ENCODE measurements at places on chromosomes 7 and 10.

- H3K4me1 ChIP-seq: no peaks in the 10 kb centered on the region
- no peak overlapping the region for H3K27ac ChIP-seq
- DNase-seq: no peak
Measured at GRCh38 chr7:19939746-19940145, 166.3 kb upstream of the TMEM196 start.

DNA sequence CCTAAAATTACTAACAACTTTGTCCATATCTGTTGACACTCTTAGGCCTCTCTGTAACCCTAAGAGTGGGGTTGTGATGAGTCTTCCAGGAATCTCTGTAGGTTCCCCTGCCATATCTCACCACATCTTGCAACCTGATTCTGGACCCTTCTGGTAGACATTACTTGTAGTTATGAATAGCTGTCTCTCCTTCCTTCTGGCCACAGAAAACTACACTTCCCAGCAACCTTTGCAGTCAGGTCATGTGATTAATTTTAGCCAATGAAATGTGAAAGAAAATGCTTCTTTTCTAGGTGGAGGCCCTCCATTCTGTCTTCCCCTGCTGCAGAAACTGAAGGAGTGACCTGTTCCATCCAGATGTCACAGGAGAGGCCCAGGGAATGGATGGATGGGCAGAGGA, 147.6 kb upstream of the AOAH start:
- no peaks in the 10 kb centered on the region for H3K27me3 ChIP-seq
- H3K4me3 ChIP-seq: no peak overlapping the region
- peaks cover 8% of the 10 kb centered on the region for H3K4me1 ChIP-seq
- DNase-seq: no peak

DNA sequence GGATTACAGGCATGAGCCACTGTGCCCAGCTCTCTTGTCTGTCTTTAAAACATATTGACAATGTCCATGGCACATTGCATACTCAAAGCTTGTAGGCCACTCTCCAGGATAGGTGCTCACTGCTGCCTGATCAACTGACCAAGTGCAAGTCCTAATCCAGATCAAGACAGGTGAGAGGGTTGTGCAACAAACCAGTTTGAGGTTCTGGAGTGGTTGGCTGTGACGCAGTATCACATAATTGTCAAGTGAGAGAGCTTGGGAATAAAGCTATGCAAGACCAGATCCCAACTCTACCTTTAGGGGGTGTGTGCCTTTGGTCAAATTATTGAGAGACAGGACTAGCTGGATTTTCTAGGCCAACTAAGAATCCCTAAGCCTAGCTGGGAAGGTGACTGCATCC, 43.0 kb upstream of the OPN4 start:
- no peak overlapping the region for H3K27ac ChIP-seq
- no peaks in the 10 kb centered on the region for H3K4me1 ChIP-seq
- no peak overlapping the region for H3K4me3 ChIP-seq
- no peaks in the 10 kb centered on the region for H3K27me3 ChIP-seq

DNA sequence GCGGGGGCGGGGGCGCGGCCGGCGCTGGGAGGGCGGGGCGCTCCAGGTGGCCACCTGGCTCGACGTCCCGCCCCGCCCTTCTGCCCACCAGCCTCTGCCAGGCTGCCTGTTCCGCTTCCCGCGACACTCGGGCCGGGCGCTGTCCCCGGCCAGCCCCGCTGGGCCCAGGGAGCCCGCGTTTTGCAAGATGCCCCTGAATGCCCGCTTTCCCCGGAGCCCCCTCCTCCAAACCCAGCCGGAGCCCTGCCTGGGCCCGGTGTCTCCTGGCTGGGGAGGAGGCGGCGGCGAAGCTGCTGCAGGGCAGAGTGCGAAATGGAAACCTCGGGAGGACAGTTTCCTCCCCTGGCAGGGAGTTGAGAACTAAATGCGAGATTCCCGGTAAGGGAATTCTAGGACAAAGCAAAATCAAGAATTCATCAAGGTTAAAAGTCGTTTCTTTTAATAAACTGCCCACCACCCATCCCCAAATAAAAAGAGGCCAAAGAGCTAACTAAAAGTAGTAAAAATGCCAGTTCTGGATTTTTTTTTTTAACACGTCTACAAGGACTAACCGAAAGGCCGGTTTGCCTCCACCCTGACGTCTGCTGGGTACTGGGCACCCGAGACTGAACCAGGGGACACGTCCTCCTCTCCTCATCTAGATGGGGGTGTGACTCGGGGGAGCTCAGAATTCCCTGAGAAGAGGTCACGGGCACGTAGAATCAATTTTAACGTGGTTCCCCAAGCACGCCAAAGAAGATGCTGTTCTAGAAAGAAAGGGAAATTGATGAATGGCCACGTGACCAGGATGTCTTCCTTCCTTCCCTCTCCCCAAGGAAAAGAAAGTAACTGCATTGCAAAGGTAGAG, 200.4 kb upstream of the NFE2L3 start:
- DNase-seq: no peak
- H3K4me1 ChIP-seq: peaks cover 23% of the 10 kb centered on the region
- H3K4me3 ChIP-seq: peak overlapping the region; percentile 69
- no peaks in the 10 kb centered on the region for H3K27me3 ChIP-seq
- H3K27ac ChIP-seq: peak overlapping the region; percentile 47
- no peaks in the 10 kb centered on the region for H3K36me3 ChIP-seq

- H3K4me1 ChIP-seq: no peaks in the 10 kb centered on the region
- no peaks in the 10 kb centered on the region for H3K36me3 ChIP-seq
- no peak for DNase-seq
- H3K27me3 ChIP-seq: no peaks in the 10 kb centered on the region
Measured at GRCh38 chr7:22865602-22865960, 42.9 kb upstream of the TOMM7 start.

GRCh38 chr10:132066812-132067211, 1.1 kb downstream of the JAKMIP3 start:
- H3K27me3 ChIP-seq: no peaks in the 10 kb centered on the region
- no peaks in the 10 kb centered on the region for H3K4me1 ChIP-seq
- DNase-seq: no peak
- no peaks in the 10 kb centered on the region for H3K36me3 ChIP-seq
- no peak overlapping the region for H3K27ac ChIP-seq

GRCh38 chr7:36814311-36814710, 90.0 kb upstream of the AOAH start:
- H3K36me3 ChIP-seq: no peaks in the 10 kb centered on the region
- H3K27me3 ChIP-seq: no peaks in the 10 kb centered on the region
- H3K27ac ChIP-seq: no peak overlapping the region
- no peak for DNase-seq

DNA sequence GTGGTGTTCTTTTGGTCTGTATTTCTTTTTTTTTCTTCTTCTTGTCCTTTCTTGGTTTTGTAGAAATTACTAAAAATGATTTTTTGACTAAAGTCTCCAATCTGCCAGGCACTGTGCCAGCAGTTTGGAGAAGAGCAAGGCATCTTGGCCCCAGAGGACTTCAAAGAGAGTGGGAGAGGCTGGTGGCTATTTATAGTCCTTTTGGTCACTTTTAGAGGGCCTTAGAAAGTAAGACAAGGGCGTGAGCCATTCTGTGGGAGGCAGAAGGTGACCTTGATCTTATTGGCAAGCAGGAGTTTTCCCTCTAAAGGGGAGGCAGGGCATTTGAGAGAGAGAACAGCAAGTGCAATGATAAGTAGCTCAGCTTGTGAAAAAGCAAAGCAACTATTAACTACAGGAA, 211.9 kb downstream of the GALNT17 start:
- H3K4me3 ChIP-seq: no peak overlapping the region
- H3K36me3 ChIP-seq: no peaks in the 10 kb centered on the region
- H3K27me3 ChIP-seq: no peaks in the 10 kb centered on the region
- no peak overlapping the region for H3K27ac ChIP-seq
- H3K4me1 ChIP-seq: no peaks in the 10 kb centered on the region

GRCh38 chr10:31751051-31751737, 177.4 kb downstream of the ARHGAP12 start:
- no peak overlapping the region for H3K27ac ChIP-seq
- DNase-seq: no peak
- H3K36me3 ChIP-seq: no peaks in the 10 kb centered on the region

GRCh38 chr7:29255199-29255878, 60.8 kb downstream of the CHN2 start:
- DNase-seq: no peak
- no peaks in the 10 kb centered on the region for H3K4me1 ChIP-seq
- H3K27me3 ChIP-seq: no peaks in the 10 kb centered on the region
- H3K4me3 ChIP-seq: no peak overlapping the region

GRCh38 chr7:28002638-28003037, 178.0 kb downstream of the JAZF1 start:
- DNase-seq: no peak
- H3K4me1 ChIP-seq: no peaks in the 10 kb centered on the region
- H3K27ac ChIP-seq: no peak overlapping the region

- H3K27ac ChIP-seq: no peak overlapping the region
- peaks cover 10% of the 10 kb centered on the region for H3K27me3 ChIP-seq
- H3K4me1 ChIP-seq: no peaks in the 10 kb centered on the region
- no peak overlapping the region for H3K4me3 ChIP-seq
- H3K36me3 ChIP-seq: no peaks in the 10 kb centered on the region
Measured at GRCh38 chr10:17453373-17454091, 863 bp downstream of the ST8SIA6 start.

DNA sequence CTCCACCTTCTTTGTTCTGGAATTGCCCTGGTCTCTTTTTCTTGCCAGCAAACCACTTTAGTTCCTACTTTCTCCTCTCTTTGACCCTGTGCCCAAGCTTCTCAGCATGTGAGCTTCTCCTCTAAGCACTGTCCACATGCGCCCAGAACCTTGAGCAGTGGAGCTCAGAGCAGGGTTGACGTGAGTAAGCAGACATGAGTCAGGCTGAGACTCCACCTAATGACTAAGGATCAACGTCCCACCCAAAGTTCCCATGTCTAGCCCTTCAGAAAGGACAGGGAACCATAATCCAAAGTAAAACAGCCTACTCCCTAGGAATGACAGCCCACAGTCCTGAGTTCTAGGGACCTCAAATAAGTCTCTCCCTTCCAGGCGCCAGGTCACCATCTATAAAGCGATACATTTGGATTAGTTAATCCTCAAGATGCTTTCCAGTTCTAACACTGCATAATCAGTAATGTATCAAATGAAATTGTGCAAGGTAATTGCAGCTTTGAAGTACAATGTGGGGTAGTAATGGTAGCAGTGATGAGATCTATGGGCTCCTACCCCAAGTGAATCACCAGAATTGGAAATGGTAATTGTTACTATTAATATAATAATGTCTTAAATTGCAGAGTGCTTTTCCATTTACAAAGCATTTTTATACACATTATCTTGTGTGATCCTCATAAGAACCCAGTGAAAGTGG, 44.5 kb downstream of the KCNMA1 start:
- H3K4me3 ChIP-seq: no peak overlapping the region
- no peak for DNase-seq
- no peaks in the 10 kb centered on the region for H3K27me3 ChIP-seq
- no peak overlapping the region for H3K27ac ChIP-seq
- no peaks in the 10 kb centered on the region for H3K36me3 ChIP-seq

- no peaks in the 10 kb centered on the region for H3K36me3 ChIP-seq
- H3K27me3 ChIP-seq: no peaks in the 10 kb centered on the region
- no peaks in the 10 kb centered on the region for H3K4me1 ChIP-seq
- no peak overlapping the region for H3K27ac ChIP-seq
Measured at GRCh38 chr7:132782777-132783640, 206.7 kb upstream of the PLXNA4 start.

DNA sequence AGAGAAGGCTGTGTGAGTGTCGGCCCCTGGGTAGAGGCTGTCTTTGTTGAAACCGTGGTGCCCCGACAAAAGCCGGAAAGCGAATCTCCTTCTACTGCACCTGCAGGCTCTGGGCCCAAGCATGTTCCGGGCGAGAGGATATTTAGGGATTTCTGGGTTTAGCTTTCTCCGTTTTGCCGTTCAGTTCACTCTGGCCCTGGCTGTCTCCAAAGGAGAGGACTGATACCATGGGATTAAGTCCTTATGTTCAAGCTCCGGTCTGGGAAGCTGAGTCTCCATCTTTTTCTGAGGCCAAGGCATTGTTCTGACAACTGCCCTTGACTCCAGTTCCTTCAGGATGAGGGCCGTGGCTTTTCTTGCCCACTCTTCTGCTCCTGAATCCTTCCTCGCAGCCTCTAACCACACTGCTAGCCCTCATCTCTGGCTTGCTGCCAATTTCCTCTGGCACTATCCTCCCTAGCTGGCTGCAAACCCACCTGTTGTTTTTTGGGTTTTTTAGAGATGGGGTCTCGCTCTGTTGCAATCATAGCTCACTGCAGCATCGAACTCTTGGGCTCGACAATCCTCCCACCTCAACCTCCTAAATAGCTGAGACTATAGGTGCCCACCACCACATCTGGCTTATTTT, 206.8 kb downstream of the SKIDA1 start:
- H3K27ac ChIP-seq: no peak overlapping the region
- no peaks in the 10 kb centered on the region for H3K27me3 ChIP-seq

- H3K36me3 ChIP-seq: no peaks in the 10 kb centered on the region
- H3K27me3 ChIP-seq: no peaks in the 10 kb centered on the region
- H3K4me3 ChIP-seq: no peak overlapping the region
- no peak overlapping the region for H3K27ac ChIP-seq
- H3K4me1 ChIP-seq: no peaks in the 10 kb centered on the region
- no peak for DNase-seq
Measured at GRCh38 chr10:131872827-131873375, 27.9 kb upstream of the PPP2R2D start.

All from GM12878 (cell line).